ENCODE measurements at places on chromosomes 12 and 14.

- no peak for DNase-seq
Measured at GRCh38 chr12:99984271-99985128, at the start of gene ANKS1B. Gene ANKS1B, minus strand, starts transcription at chr12:99984936. Its CDS starts 699 bp downstream, at chr12:99984237.

DNA sequence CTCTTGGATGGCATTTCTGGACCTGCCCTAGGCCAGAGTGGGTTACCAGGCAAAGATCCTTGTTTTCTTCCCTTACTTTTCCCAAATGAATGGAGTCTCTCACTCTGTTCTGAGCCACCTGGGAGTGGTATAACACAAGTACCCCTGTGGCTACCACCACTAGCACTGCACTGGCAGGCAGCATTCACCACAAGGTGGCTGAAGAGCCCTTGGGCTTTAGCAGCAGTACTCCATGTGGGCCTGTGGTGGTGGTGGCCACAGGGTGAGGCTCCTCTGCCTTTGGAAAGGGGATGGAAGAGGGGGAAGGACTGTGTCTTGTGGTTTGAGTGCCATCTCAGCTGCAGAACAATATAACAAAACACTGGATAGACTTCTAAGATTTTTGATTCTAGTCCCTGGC lies 38.1 kb upstream of the LMNTD1 start:
- no peak for DNase-seq

GRCh38 chr12:44299524-44299923 lies 463.6 kb downstream of the TMEM117 start:
- DNase-seq = no peak

GRCh38 chr12:22893878-22894277 lies 268.9 kb downstream of the ETNK1 start:
- DNase-seq = no peak

DNA sequence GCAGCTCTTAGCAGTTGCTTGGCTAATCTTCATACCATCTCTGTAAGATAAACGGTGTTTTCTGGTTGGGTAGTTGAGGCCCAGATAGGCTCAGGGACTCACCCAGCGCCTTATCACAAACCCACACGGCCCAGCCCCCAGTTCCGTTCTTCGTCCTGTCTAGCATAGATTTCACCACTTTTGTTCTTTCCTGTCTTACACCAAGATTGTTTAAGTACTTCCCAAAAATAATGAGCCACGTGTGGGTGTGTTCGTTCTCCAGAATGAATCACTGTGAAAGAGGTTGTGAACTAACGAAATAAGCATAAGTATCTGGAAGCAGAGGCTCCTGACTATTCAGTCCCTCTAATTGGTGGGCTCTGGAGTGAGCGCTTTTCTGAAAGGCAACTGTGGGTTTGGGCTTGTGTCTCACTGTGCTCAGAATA lies 21.4 kb downstream of the ACVR1B start:
- peak; percentile 45 for DNase-seq

DNA sequence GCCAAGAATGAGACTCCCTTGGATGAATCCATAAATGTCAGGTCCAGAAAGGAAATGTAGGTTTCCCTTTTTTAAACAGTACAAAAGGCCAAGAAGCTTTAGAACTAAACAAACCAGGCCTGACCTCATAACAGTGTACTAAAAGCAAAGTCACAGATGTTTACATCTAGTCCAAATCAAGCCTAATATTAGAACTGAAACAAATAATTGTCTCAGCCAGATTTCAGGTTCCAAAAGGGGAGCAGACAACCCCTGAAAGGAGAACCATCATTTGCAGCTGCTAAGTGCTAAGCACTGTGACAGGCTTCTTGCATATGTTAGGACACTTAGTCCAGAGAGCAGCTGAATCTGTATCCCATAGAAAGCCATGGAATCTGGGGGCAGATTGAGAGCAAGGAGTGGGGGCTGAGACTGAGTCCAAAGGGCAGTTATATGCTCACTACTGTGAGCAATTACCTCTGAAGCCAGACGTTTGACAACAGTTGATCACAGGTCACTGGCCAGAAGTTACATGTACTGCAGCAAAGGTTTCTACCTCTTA lies 90.1 kb downstream of the STXBP6 start:
- DNase-seq = no peak

DNA sequence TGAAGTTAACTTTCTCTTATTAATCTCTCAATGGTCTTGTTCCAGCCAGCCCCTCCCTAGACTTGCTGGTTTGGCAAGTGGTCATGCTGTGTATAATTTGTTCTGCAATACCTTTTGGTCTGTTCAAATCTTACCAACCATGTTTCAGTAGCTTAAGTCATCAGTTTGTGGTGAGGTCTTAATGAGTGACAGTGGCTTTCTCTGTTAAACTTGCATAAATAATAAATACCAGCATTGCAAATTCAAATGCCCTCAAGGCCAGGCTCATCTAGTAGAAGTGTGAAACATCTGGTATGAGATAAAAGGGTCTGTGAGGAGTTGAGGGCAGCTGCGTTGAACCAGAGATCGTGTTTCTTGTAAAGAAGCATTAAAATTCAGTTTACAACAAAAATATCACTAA lies 319.5 kb downstream of the TMEM117 start:
- DNase-seq = no peak

GRCh38 chr12:123065676-123066383 lies 85.1 kb downstream of the PITPNM2 start:
- no peak for DNase-seq

DNA sequence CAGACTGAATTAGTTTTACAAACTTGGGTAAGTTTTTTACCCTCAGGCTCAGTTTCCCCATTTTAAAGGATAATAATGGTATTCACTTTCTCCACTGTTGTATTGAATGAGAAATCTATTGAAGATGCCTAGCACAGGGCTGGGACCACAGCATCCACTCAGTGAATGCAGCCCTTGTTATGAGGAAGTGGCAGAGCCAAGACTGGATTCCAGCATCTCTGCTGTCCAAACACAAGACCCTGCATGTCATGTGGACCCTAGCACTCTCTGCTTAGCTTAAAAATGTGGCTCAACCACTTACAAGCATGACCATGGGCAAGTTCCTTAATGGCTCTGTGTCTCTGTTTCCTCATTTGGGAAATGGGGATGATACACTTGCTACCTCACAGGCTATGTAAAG lies 24.1 kb upstream of the TRIM9 start:
- DNase-seq = no peak

DNA sequence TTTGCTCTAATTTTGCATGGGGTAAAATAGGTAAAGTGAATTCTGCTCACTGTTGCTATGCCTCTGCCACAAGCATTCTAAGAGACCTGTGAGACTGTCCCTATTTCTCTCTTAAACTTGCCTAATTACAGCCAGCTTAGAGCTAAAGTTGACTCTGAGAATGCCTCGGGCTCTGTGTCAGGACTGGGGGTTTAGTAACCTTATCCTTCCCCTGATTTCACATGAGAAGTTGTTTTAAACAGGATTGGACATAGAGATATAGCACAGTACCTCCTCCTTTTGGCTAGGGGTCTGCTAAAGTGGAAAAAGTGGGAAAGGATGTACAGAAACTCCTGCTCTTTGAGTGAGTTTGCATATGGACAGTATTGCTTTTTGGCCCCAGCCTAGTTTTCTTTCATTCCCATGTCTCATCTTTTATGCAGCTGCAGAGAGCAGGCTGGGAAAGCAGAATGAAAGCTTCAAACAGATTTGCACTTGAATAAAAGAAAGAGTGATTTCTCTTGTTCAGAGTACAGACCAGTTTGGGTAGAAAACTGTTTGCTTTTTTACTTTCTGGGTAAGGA lies 122.0 kb downstream of the RAD51B start:
- DNase-seq = no peak

DNA sequence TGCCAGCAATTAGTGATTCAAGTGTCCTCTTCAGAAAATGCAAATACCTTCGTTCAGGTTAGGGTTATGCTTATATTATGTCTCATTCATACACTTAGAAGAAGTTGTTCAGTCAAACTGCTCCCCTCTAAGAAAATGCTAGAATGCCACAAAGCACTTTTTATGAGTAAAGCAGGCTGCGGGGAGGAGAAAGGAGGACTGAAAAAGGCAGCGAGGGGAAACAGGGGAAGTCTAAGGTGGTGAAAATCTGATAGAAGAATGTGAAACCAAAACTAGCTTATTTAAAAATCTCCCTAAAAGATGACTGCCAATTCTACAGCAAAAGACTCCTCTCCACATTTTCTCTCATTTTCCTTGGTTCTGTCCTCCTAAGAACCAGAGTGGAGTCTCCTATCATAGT lies 70.1 kb downstream of the PRKD1 start:
- no peak for DNase-seq

DNA sequence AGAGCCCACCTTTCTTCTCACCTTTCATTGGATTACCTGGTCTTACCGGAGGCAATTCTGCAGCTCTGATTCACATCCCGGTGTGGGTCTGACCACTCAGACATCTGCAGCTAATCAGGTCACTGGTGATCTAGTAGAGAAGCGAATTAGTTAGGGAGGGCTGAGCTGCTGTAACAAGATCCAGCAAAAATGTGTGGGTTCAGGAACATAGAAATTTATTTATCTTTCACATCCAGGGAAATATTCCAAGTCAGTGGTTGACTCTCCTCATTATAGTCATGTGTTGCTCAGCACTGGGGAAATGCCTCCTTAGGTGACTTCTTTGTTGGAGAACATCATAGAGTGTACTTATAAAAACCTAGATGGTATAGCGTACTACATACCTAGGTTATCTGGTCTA lies 218.7 kb upstream of the PELI2 start:
- DNase-seq = no peak

GRCh38 chr12:69886109-69886508 lies 61.1 kb downstream of the MYRFL start:
- no peak for DNase-seq

DNA sequence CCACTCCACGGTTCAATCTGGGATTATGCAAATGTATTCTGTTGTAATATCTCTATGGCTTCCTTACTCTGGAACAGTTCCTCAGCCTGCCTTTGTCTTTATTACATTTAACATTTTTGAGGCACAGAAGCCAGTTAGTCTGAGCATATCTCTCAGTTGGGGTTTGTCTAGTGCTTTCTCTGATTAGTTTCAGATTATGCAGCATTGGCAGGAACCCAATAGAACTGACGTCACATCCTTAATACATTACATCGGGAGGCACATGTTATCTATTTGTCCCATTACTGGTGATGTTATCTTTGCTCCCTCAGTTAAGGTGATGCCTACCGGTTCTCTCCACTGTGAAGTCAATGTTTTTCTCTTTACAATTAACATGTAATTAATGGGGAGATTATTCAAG lies 62.4 kb downstream of the PPM1A start:
- DNase-seq = no peak

DNA sequence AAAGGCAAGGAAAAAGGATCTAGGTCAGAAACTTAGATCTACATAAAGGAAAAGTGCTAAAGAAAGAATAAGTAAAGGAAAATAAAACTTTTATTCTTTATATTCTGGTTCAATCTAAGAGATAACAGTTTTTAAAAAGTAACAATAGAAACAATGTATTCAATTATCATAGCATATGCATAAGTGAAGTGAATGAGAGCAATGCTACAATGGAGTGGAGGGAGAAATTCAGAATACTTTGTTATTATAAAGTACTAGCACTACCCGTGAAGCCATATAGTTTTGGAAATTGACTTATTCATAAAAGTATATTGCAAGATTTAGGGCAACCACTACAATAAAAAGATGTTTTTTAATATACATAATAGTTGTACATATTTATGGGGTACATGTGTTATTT lies 586.0 kb upstream of the MDGA2 start:
- DNase-seq = no peak

GRCh38 chr14:72314808-72315435 lies 382.7 kb downstream of the RGS6 start:
- no peak for DNase-seq

GRCh38 chr12:121797937-121798786 lies 4.7 kb upstream of the RHOF start:
- no peak for DNase-seq

DNA sequence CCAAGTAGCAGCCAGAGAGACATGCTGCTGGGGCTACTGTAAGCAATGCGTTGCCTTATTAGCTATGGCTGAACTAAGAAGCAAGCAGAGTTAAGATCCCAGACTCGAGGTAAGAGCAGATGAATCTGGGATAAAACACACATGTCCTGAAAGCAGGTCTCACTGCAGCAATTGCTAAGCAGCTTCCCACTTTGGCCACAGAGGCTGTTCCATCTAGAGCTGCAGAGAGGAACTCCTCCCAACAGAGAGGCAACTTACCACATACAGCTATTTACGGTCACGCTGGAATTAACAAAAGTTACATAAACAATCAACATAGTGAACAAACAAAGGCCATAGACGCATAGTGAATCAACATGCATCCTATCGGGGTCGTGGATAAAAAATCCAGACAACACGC lies 90.2 kb downstream of the KSR2 start:
- DNase-seq = no peak

GRCh38 chr12:31900271-31900670 lies 58.9 kb upstream of the RESF1 start:
- no peak for DNase-seq

GRCh38 chr12:82359115-82359478 lies 768 bp downstream of the METTL25 start:
- DNase-seq = peak; percentile 29

GRCh38 chr12:46556819-46557524 lies 184.4 kb upstream of the SLC38A2 start:
- no peak for DNase-seq

GRCh38 chr14:69662636-69663299 lies 51.4 kb downstream of the SUSD6 start:
- DNase-seq = no peak

DNA sequence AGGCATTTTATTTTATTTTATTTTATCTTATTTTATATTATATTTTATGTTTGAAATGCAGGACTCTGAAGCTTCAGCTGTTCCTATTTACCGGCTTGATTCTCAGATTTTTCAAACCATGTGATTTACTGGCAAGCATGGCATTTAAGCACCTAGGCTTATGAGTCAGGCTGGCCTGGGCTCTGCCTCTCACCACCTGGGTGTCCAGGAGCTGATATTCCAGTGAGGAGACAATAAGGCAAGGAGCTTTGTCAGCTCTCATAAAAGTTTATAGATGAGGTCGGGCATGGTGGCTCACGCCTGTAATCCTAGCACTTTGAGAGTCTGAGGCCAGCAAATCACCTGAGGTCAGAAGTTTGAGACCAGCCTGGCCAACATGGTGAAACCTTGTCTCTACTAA lies 2.1 kb downstream of the DAO start:
- DNase-seq = no peak

GRCh38 chr14:104714681-104715080 lies 9.3 kb upstream of the ADSS1 start:
- no peak for DNase-seq
